ENCODE measurements at places on chromosomes 6 and 20.

- DNase-seq = no peak
These were observed 255.9 kb upstream of the RREB1 start for GRCh38 chr6:6851949-6852261.

DNA sequence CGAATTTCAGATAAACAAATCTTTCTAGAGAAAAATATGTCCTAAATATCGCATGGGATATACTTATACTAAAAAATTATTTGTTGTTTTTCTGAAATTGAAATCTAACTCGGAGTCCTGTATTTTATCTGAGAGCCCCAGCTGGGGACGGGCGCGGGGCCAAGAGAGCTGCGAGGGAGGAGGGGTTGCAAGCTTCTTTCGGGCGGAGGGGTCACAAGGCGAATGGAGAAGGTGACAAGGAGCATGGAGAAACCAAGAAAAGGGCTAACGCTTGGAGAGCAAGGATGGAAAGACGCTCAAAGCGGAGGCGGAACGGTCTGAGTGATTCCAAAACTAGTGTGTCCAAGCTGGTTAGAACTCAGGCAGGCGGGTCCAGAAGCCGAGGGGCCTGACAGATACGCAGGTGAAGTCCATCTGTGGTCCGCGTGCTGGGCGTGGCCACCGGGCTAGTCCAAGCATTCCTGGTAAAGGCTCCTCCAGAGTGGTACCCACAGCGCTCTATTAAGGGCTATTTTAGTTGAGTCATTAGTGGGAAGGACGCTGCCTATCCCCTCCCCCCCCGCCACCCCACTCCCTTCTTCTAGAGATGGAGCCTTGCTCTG, 41.5 kb upstream of the ZNFX1 start:
- no peak for DNase-seq

GRCh38 chr6:80553071-80553740, 446.7 kb downstream of the BCKDHB start:
- no peak for DNase-seq

DNA sequence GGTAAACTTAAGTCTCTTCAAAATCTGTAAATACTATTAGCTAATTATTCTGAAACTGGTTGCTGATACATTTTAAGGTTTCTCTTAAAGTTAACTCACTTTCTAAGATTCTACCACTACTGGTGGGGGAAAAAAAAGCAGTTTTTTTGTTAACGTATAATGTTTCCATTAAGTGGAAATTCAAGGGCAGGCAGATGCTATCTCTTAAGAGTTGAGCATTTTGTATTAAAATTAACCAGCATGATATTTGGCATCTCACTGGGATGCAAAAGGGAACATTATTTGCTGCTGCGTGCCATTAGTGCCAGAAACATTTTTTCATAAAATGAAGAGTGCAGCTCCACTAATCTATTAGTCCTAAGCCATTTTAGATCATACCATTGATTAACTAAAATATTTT, 246.2 kb downstream of the PRKN start:
- no peak for DNase-seq

DNA sequence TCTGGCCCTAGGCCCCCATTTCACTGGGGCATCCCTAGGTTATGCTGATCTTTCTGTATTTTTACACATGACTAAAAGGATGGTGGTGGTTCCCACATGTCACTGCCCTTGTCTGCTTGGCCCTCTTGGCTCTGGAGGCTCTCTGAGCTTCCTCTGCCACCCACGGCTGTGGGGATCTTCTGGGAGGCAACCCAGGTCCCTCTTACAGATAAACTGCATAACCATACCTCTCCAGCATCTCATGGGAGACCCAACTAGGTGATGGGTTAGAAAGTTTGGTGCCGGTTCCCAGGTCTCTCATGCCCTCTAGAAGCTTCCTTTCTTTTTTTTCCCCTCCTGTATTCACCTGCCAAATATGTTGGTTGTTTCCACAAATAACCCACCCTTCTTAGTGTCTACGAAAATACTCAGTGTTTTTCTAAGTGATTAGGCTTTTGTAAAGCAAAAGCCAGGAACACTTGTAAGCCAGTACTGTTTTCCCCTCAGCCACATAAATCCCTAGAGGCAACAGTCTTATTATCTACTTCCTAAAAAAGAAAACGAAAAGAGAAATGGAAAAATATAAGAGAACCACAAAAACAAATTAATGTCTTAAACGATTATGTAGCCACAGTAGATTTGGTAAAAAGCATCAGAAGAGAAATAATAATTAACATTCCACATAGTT, 71.7 kb upstream of the SMLR1 start:
- no peak for DNase-seq

DNA sequence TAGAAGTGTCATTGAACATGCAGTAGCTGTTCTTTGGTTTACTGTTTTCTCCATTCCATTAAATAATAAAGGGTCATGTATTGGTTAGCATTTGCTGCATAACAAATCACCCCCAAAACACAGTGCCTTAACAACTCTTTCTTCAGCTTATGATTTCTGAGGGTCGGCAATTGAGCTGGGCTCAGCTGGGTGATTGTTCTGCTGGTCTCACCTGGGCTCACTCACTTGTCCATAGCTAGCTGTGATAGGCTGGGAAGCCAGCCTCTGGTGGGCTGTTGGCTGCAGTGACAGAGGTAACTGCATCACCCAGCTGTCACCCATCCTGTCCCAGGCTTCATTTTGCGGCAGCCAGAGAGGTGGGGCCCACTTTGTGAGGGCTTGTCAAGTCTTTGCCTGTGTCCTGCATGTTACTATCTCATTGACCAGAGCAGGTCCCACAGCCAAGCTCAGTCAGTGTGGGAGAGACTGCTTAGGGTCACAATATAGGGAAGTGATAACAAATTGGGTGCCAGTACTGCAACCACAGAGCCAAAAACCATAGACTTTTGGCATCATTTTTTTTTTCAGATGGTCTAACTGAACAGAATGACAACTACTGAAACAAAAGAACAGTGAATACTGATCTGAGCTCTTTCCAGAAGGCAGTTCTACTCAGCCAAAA, 76.9 kb downstream of the SYNDIG1 start:
- no peak for DNase-seq

- DNase-seq = no peak
These were observed 6.5 kb downstream of the PTPRK start for GRCh38 chr6:128513878-128514277.

GRCh38 chr6:75106426-75106825, 99.4 kb downstream of the COL12A1 start:
- no peak for DNase-seq

DNA sequence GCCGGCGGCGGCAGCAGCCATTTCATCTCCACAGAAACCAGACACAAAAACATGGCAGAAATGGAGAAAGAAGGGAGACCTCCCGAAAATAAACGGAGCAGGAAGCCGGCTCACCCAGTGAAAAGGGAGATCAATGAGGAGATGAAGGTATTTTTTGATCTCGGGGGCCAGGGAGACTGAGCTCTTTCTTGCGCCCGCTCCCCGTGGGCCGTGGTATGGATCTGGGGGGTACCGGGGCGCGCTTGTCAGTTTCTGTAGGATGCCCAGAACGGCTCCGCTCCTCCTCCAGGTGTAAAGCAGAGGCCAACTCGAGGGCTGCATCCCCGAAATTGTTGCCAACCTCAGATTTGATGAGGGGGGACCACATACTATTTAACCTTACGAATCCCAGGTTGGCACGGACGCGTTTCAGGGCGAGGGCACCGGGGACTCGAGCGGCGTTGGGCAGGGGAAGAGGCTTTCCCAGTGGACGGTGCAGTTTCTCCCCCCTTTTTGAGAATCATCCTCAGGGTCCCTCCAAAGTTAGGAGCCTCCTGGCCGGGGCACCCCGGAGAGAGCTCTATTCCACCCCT, 735 bp downstream of the SOBP start:
- no peak for DNase-seq

- DNase-seq = no peak
These were observed 501.0 kb upstream of the MARCKS start for GRCh38 chr6:113356139-113356538.

- no peak for DNase-seq
These were observed 68.2 kb downstream of the NOX3 start for GRCh38 chr6:155387481-155387880.

- peak; percentile 66 for DNase-seq
These were observed 13.2 kb upstream of the FRK start for GRCh38 chr6:116073765-116074440.

- no peak for DNase-seq
These were observed 27.0 kb downstream of the ANGPT4 start for GRCh38 chr20:889106-889505.

- DNase-seq = peak; percentile 17
These were observed 31.3 kb downstream of the SLC22A3 start for GRCh38 chr6:160379466-160379865.

DNA sequence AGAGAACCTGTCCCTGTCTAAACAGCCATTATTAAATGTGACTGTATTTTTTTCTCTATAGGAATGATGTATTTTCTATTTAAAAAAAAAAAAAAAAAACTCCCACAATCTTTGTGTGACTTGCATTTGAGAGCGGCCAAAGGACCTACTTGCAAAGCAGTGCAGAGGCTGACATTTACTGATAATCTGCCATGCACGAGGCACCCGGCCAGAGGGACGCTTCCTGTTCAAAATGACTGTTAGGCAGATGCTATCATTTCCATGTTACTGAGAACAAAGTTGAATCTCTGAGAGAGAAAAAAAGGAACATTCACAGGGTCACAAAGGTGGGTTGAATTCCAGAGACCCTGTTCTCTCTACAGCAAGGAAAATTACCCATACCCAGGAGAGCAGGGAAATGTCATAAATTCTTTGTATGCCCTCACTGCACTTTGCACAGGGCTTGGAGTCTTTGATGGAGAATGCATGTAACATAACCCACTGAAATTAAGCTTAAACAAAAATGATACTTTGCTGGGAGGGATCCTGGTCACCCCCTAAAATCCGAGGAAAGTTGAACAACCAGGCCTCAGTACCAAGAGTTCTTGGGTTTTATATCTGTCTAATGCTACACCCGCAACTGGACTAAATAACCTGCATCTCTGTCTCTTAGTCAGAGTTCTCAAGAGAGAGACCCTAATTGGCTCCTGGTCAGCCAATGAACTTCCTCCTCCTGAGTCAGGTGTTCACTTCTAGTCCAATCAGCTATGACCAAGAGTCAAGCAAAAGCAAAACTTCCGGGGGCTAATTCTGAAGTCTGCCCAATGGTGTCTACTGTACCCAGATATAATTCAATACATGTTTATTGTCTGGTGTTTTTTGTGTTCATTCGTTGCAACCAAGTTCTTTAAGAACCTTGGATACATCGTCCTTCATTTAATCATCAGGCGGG, 61.2 kb downstream of the GCLC start:
- DNase-seq = no peak

DNA sequence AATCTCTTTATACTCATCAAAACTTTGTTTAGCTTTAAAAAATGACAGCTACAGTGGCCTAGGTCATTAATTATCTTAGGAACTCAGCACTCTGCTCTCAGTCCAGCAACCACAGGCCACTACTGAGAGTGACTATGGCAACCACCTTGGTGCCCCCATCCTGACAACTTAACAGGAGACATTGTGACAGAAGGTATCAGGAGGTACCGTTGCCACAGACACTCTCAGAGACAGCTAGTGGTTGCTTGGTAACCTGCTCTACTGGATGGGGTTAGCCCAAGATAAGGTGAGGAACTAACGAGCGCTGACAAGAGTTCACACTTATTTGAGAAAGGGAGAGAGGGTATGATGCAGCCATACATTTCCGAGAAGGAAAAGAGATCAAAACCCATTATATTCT, 76.1 kb upstream of the TFAP2D start:
- DNase-seq = no peak

DNA sequence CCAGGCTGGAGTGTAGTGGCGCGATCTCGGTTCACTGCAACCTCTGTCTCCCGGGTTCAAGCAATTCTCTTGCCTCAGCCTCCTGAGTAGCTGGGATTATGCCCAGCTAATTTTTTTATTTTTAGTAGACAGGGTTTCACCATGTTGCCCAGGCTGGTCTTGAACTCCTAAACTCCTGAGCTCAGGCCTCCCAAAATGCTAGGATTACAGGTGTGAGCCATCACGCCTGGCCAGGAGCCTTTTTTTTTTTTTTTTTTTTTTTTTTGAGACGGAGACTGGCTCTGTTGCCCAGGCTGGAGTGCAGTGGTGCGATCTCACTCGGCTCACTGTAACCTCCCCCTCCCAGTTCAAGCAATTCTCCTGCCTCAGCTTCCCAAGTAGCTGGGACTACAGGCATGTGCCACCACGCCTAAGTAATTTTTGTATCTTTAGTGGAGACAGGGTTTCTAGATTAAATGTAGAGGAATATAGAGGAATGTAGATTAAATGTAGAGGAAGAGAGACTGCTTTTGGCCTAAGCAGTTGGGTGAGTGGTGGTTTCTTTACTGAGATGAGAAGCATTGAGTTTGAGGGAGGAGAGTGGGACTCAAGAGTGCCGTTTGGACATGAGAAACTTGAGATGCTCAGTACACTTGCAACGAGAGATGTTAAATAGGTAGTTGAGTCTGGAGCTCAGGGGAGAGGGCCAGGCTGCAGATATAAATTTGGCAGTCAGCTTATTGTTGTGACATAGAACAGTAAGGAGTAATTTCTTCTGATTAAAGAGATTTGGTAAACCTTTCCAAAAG, 16.7 kb downstream of the VAPB start:
- no peak for DNase-seq

DNA sequence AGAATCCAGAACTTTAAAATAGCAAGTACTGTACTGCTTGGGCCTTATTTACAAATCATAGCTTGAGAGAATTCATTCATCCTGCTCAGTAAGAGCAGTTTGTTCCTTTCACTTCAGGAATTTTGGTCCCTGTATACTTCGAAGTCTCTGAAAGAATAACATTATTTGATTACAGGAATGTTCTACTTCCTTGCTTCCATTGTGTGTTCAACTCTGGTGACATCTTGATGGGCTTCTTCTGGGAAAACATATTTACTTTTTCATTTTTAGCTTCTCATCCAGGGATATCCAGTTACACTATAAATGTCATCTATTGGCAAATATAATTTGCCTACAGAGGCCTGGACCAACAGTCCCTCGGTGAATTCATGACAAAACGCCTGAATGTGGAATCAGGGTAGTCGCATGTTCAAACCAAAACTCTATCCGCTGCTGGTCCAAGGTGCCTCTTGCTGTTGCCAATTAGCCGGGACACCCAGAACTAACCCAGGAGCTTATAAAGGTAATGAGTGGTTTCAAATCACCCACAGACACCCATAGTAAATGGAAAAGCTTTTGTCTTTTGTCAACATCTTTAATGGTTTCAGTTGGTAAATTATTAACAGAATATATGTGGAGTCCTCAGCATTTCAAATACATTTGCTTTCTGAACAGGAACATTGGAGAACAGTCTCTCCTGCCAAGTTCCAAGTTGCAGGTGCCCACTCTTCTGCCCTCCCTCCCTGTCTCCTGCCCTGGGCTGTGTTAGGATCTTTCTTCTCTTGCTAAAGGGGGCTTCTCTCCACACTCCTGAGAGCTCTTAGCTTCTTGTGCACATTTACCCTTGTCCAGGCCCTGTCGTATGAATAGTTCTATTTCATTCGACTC, 162.5 kb upstream of the CITED2 start:
- DNase-seq = no peak
